ENCODE measurements at places on chromosomes 16 and 17.

- DNase-seq, result no peak
These were observed 4.4 kb downstream of the DHRS7B start for GRCh38 chr17:21131137-21131536.

GRCh38 chr16:81814751-81815428 is 35.8 kb downstream of the PLCG2 start:
- DNase-seq, result no peak

GRCh38 chr16:56998861-56999260 is 9.5 kb downstream of the NLRC5 start:
- no peak for DNase-seq

DNA sequence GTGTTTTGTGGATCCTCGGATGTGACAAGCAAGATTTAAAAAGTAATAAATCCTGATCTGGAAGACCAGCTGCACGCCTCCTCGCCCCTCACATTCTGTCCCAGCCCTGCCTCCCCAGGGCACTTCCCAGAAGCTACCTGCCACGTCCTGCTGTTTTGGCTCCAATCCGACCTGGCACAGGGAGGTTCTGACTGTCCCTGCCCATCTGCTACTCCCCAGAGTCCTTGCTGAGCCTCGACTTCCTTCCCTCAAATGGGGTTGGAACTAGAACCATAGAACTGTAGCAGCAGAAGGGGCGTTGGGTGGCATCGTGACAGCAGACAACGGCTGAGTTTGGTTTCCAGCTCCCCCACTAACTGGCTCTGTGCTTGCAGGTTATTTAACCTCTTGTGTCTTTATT is 71.7 kb downstream of the RPH3AL start:
- DNase-seq, result no peak

GRCh38 chr17:80126449-80126715 is 20.5 kb downstream of the EIF4A3 start:
- no peak for DNase-seq

GRCh38 chr17:29046473-29046839 is 3.5 kb downstream of the PIPOX start:
- DNase-seq, result peak; percentile 45

- no peak for DNase-seq
These were observed 84.8 kb upstream of the TNRC6C start for GRCh38 chr17:77873500-77874302.

DNA sequence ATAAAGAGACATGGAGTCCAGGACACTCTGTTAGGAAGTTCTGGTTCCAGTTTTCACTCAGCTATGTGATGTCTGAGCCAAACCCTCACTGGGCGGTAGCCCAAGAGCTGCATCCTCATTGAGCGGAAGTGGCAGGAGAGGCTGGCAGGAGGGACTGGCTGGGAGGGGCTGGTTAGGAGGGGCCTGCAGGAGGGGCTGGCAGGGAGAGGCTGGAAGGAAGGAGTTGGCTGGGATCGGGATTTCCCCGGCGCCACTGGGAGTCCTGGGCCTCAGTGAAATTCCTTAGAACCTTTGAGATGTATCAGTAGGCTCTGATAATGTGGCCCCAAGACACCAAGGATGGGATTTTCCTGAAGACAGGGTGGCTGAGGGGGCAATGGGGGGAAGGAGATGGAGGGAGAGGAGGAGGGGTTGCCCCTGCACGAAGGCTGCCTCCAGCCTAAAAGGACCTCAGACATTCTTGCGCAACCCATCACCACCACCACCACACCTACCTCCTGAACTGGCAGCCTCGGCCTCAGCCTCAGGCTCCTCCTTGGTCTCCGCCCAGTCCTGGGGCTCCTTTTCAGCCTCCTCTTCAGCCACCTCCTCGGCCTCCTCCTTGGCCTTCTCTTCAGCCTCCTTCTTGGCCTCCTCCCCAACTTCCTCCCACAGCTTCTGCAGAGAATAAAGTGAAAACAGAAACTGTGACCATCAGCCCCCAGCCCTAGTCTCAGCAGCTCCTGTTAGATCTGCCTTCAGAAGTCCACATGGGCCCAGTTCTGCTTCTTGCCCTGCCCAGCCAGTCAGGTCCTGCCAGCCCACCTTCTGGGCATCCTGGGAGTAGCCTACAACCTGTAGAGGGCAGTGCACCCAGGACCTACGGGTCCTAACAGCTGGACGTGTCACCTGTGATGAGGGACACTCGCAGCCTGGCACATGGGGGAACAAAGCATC is 31.7 kb downstream of the CNGB1 start:
- peak; percentile 93 for DNase-seq

GRCh38 chr17:63178530-63178929 is 212.5 kb downstream of the TANC2 start:
- DNase-seq, result peak; percentile 37

DNA sequence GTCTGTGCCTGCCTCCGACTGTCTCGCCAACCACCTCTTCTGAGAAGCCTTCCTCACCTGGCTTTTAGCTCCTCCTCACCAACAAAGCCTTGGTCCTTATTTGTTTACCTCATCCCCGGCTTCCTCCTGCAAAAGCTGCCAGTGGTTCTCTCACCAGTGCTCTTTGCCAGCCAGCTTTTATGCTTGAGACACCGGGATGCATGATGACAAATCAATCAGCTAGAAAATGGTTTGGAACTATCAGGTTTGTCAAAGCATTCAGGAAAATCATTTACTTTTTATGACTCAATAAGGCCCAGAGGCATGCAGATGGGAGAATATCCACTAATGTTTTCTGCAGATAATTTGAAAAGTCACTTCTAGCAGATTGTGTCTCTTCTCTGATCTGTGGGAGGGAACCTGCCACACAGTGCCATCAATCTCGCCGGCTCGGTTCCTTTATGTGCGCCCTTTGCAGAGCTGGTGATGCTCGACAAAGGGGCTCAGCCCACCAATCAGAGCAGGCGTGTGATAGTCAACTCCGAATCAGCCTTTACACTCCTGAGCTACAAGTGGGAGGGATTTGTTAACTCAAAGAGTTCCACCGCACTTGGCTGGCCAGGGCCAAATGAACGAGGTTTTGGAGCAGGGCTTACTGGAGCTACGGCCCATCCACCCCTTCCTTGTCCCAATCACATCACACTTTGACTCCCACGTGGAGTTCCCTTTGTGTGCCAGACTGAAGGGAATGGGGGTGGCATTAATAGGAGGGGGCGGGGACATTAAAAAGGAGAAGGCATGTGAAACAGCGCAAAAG is 85.8 kb downstream of the MRC2 start:
- no peak for DNase-seq

GRCh38 chr17:77597418-77598240 is 360.9 kb upstream of the TNRC6C start:
- DNase-seq, result no peak

- peak; percentile 41 for DNase-seq
These were observed 87.4 kb upstream of the LHX1 start for GRCh38 chr17:36849871-36850348.

DNA sequence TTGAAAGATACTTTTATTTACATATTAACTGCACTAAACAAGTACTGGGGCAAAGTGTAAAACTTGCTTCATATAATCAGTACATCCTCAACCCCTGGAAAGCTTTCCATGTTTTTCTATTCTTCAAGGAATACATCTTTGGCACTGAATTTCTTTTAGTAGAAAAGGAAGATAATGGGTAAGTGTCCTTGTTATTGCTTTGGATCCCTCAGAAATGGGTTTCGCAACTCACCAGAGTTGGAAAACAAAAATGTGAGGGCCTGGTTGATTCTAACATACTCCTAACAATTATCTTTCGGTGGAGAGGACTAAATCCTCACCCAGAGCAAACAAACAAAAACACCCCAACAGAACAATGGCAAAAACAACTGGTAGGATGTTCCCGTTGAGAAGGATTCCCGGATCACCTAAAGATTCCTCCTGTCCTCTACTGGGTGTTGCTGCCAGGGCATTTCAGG is 120.4 kb downstream of the PARN start:
- peak; percentile 43 for DNase-seq

- DNase-seq, result peak; percentile 62
These were observed 9.9 kb downstream of the HEXIM2 start for GRCh38 chr17:45171338-45172231.

- no peak for DNase-seq
These were observed 133.8 kb upstream of the FAM20A start for GRCh38 chr17:68734931-68735330.

DNA sequence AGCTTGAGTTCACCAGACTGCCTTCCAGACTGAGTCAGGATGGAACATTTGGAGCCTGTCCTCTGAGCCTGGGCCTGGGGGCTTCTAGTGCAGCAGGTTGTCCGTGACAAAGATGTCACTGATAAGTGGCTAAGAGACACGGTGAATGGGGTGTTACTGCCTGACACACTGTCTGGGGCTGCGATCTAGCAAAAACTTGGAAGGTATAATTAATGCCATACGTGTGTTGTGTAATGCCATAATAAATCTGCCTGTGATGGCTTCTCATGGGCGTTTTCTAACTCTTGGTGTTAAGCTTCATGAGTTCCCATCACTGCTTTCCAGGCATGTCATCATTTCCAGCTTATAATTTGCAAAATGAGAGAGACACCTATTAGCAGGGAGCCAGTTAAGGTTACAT is 215.4 kb downstream of the UTP18 start:
- no peak for DNase-seq

DNA sequence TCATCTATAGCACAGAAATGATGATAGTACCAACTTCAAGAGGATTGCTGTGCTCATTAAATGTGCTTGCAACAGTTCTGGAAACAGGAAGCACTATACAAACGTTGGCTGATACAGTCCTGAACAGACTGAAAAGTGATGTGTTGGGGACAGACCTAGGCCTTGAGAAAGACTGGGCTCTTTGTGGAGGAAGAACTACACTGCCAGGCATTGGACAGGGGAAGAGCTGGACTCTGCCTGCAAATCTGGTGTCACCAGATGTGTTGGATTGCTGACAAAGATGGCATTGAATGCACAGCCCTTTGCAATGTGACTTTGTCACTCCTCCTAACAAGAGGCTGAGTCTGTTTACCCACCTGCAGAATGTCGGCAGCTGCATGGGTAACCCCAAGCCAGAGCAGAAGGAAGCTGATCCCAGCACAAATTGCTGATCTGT is 12.4 kb upstream of the ST6GALNAC2 start:
- DNase-seq, result no peak

DNA sequence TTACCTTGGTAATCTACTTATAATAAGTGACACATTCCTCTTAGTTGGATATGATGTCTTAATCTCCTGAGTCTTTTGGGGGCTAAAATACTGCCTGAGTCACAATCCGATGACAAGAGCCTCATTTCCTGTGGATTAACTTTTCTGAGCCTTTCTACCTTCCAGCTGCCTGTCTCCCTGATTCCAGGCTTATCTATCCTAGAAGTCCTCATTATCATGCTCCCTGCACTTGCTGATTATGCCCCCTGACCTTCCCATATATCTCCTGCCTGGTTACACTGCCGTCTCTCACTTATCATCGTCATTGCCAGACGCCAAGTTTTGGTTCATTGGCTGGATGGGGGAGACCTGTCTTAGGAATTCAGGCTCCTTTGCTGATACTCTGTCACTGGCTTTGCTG is 727.4 kb upstream of the CA10 start:
- no peak for DNase-seq
